ENCODE measurements at places on chromosomes 11 and 22. TPM values are rescaled to one million over a fixed set of nuclear protein-coding genes. Genes with fewer than 3 reads are reported as not detected.
A peak's percentile ranks its signal among the peaks of the same experiment; 100 is the strongest.

DNA sequence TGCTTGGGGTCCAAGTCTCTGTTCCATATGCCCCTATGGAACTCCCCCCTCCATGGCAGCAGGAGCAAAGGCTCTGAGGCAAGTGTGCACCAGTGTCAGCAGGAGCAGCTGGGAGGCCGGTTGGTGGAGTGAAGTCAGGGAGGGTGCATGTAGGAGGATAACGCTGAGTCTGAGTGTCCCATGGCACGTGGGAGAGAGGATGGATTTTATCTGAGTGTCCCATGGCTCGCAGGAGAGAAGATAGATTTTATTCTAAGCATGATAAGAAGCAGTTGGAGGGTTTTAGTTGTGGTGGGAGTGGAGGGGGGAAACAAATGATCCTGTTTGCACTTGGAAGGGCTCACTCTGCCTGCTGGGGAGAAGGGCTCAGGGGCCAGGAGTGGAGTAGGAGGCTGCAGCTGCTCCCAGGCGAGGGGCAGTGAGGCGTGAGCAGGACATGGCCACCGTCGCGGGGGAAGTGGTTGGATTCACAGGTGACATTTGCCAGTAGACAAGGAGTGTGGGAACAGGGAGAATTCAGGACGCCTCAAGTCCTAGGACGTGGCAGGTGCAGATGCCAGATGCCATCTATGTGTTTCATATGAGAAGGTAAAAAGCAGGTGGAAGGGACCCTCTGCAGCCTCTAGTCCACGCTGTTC, 33.6 kb upstream of the PARVG start:
- no peak for DNase-seq
- no peaks in the 10 kb centered on the region for H3K36me3 ChIP-seq
- H3K27ac ChIP-seq = no peak overlapping the region
- no peaks in the 10 kb centered on the region for H3K27me3 ChIP-seq
- no peaks in the 10 kb centered on the region for H3K4me1 ChIP-seq

DNA sequence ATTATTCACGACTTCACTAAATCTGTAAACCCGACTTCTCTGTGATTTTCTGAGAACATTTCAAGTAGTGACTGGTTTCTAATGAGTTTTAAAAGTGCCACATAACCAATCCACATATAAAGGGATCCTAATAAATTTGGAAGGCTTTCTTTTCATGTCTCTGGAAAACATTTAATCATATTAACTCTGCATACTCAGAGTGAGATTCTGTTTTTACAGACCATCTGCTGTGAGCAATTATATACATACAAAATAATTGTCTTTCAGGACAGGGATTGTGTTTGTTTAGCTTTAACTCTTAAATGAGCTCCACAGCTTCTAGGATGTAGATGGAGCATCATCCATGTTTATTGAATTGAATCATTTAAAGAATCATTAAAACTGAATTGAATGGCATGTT, 65.1 kb downstream of the PRMT3 start:
- H3K4me3 ChIP-seq = no peak overlapping the region
- no peak overlapping the region for H3K27ac ChIP-seq
- H3K36me3 ChIP-seq = no peaks in the 10 kb centered on the region
- no peak for DNase-seq

DNA sequence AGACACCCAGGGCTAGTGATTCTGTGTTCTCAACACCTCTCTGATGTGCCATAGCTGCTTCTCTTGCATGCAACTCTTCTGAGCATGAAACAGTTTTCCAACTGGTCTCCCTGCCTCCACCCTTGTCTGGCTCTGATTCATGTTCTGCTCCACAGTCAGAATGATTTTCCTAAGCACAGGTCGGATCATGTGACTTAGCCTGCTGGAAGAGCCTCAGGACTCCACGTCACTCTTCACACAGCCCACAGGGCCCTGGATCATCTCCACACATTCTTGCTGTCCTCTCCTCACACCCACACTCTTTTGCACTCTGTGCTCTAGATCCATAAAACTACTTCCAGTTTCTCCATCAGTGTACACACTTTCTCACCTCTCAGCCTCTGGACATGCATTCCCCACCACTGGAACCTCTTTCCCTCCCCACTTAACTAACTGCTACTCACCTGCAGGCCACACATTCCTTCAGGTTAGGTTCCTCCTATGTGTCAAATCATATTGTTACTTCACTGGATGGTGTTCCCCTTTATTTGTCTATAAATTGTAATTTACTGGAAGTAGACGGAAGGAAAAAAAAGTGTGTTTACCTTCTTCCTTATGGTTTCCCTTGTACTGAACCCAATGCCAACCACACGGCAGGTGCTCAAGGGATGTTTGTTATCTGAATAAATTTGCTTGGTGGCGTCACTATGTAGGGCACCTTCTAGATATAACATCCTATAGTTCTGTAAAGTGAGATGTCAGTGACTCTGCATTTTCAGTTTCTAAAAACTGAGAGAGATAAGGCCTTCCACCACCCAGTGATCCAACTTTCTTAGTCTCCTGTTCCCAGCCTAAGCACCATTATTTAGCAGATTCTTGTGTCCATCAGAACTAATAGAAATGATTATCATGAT, 133.7 kb downstream of the ETS1 start:
- no peaks in the 10 kb centered on the region for H3K27me3 ChIP-seq

DNA sequence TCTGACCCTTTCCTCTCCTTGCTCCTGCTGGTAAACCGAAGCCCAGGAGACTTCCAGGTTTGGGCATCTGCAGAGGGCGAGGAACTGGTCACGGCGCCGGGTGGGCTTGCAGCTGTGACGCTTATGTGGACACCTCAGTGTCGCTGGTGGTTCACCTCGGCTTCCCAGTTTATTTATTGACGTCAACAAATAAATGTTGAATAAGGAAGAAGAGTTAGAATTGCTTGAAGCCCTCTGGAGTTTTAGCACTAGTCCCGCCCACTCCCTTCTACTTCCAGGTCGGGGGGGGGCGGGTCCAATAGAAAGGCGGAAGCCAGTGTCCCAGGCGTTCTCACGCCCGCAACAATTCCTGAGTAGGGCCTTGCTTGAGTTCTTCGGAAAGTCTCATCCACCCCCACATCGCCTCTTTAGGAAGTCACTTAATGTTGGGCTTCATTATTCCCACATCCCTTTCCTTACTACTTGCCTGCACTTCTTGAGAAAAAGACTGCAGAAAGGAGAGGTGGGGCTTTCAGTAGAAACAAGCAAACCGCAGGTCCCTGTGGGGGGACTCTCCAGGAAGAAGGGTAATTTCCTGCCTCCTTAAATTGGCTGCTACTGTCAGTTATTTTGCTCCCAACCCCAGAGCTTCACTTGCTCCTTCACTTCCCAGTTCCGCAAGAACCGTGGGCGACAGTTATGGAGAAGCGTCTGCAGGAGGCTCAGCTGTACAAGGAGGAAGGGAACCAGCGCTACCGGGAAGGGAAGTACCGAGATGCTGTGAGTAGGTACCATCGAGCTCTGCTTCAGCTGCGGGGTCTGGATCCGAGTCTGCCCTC, at the start of gene TTC9C:
TSS of gene TTC9C (plus strand) at position 316 of the 818 bp plus-strand sequence. CDS start at position 679, 363 bp downstream.
- H3K4me1 ChIP-seq = peaks cover 5% of the 10 kb centered on the region
- peak within 1 kb of the TSS; percentile 92 for H3K27ac ChIP-seq
- peaks cover 20% of the 10 kb centered on the region for H3K36me3 ChIP-seq
- H3K27me3 ChIP-seq = no peaks in the 10 kb centered on the region

DNA sequence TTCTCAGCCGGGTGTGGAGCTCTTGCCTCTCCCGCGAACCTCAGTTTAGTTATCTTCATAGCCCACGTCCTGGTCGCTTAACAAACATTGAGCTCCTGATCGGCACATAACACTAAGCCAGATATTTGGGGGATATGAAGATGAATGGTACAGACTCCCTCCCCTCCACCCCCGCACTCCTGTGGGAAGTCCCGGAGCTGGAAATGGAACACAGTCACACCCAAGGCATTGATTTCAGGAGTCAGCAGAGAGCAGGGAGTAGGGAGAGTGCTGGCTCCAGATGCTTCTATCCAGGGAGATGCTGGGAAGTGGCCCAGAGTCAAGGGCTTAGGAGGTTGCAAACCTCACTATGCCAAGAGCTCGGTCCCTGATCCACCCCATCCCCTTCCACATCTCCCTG, 26.1 kb upstream of the CABP7 start:
- H3K27me3 ChIP-seq = no peaks in the 10 kb centered on the region
- H3K4me1 ChIP-seq = no peaks in the 10 kb centered on the region
- H3K27ac ChIP-seq = no peak overlapping the region

DNA sequence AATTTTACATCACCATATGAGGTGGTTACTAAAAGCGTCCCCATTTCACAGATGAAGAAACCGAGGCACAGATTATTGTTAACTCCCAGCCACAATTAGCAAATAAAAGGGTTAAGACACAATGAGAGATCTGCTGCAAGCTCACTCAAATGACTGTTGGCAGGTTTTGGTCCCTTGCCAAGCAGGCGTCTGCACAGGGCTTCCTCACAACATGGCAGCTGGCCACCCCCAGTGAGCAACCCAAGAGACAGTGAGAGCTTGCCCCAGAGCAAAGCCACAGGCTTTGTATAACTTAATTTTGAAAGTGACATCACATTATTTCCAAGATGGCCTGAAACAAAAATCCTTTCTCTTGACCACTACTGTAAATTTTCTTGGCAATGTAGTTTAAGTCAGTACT, 217.6 kb downstream of the NTM start:
- H3K36me3 ChIP-seq = no peaks in the 10 kb centered on the region
- no peaks in the 10 kb centered on the region for H3K4me1 ChIP-seq
- no peak overlapping the region for H3K27ac ChIP-seq
- no peaks in the 10 kb centered on the region for H3K27me3 ChIP-seq
- no peak overlapping the region for H3K4me3 ChIP-seq

Gene LGALS12
- not detected for total RNA-seq

Gene ARHGEF17
- 193 TPM for total RNA-seq

Gene NRIP3
- 7.7 TPM for total RNA-seq

DNA sequence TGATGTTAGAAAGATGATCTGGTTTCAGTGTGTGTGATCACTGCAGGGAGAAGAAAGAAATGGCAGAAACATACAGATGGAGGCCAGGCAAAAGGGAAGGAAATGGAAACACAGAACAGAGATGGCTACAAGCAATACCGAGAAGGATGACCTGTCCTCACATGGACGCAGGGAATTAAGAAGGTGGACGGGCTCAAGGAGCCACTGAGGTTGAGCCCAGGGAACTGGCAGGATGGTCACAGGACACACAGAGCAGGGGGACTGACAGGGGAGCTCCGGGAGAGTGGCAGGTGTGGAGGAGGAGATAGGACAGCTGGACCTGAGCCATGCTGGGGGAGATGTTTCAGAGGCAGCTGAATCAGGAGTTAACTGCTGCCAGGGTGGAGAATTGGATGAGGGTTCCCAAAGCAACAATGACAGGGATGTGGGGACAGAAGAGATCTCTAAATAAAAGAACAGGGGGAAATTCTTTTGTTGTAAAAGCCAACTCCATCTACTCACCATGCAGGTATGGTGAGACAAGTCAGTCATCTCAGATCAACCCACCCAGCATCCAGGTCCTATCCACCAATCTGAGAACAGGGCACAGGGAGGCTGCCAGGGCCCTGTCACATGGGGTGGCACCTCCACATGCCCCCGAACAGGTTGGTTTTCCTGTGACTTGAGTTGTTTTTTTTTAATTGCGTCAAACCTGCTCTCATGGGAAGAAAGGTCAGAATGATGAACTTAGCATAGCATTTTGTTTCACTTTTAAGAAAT, 26.3 kb downstream of the KLHL22 start:
- DNase-seq = no peak
- H3K27ac ChIP-seq = no peak overlapping the region
- H3K4me3 ChIP-seq = no peak overlapping the region
- H3K36me3 ChIP-seq = peaks cover 42% of the 10 kb centered on the region
- H3K4me1 ChIP-seq = no peaks in the 10 kb centered on the region

Gene RIBC2
- total RNA-seq = not detected

GRCh38 chr11:60988658-60989057, 17.2 kb downstream of the CD6 start:
- no peak overlapping the region for H3K4me3 ChIP-seq
- H3K27ac ChIP-seq = no peak overlapping the region

GRCh38 chr11:35057926-35058668, 80.9 kb upstream of the CD44 start:
- no peaks in the 10 kb centered on the region for H3K36me3 ChIP-seq
- DNase-seq = no peak
- H3K4me1 ChIP-seq = no peaks in the 10 kb centered on the region
- no peak overlapping the region for H3K4me3 ChIP-seq
- H3K27ac ChIP-seq = no peak overlapping the region

Gene BUD13
- total RNA-seq = 23.9 TPM

DNA sequence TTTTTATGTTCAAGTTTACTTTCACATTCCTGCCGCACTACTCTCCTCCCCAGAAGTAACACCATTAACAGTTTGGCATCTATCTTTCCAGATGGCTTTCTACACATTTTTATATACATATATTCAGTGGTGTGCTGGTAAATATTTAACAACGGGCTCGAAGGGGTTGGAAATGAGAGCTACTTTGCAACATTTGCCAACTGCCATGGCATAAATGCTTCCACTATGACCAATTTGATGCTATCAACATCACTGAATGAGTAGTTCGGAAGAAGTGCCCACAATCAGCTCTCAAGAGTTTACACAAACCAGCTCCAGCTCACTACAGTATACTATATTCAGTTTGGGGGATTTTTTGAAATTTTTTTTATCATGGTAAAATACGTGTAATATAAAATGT, 55.2 kb downstream of the RELT start:
- no peaks in the 10 kb centered on the region for H3K27me3 ChIP-seq
- H3K27ac ChIP-seq = no peak overlapping the region
- no peaks in the 10 kb centered on the region for H3K36me3 ChIP-seq
- peaks cover 6% of the 10 kb centered on the region for H3K4me1 ChIP-seq
- no peak for DNase-seq

- H3K4me3 ChIP-seq = no peak overlapping the region
- H3K27ac ChIP-seq = no peak overlapping the region
- no peaks in the 10 kb centered on the region for H3K27me3 ChIP-seq
- H3K36me3 ChIP-seq = no peaks in the 10 kb centered on the region
These were observed 547.9 kb downstream of the BUD13 start for GRCh38 chr11:116224889-116225200.

Gene RAG2
- total RNA-seq = not detected

Gene PAMR1
- total RNA-seq = 4.6 TPM

GRCh38 chr22:37337204-37337943, 55.1 kb downstream of the CYTH4 start:
- H3K4me1 ChIP-seq = no peaks in the 10 kb centered on the region
- no peak overlapping the region for H3K27ac ChIP-seq
- no peak for DNase-seq
- H3K4me3 ChIP-seq = no peak overlapping the region
- H3K27me3 ChIP-seq = peaks cover 14% of the 10 kb centered on the region

Gene CNGA4
- not detected for total RNA-seq

Gene SAA4
- not detected for total RNA-seq

- no peak for DNase-seq
- peak within 1 kb of the TSS; percentile 99 for H3K27ac ChIP-seq
- peaks cover 28% of the 10 kb centered on the region for H3K4me1 ChIP-seq
These were observed at the start of gene EHBP1L1 for GRCh38 chr11:65575568-65576231. TSS of gene EHBP1L1 (plus strand) at chr11:65576053. CDS start at chr11:65576303, 250 bp downstream.

GRCh38 chr11:47532597-47533213, 20.2 kb downstream of the CELF1 start:
- no peaks in the 10 kb centered on the region for H3K27me3 ChIP-seq
- peak overlapping the region; percentile 64 for H3K27ac ChIP-seq
- H3K36me3 ChIP-seq = no peaks in the 10 kb centered on the region
- no peak overlapping the region for H3K4me3 ChIP-seq

- H3K4me3 ChIP-seq = no peak overlapping the region
- DNase-seq = no peak
- H3K36me3 ChIP-seq = no peaks in the 10 kb centered on the region
- no peak overlapping the region for H3K27ac ChIP-seq
These were observed 51.4 kb upstream of the NECTIN1 start for GRCh38 chr11:119780222-119780953.

Gene JHY
- total RNA-seq = 1.3 TPM

Gene SLC22A9
- not detected for total RNA-seq

- H3K4me1 ChIP-seq = peaks cover 27% of the 10 kb centered on the region
- peak; percentile 73 for DNase-seq
- no peaks in the 10 kb centered on the region for H3K36me3 ChIP-seq
- H3K27ac ChIP-seq = peak overlapping the region; percentile 86
These were observed 516 bp downstream of the VPS26B start for GRCh38 chr11:134224710-134225664.

Gene MRGPRX4
- total RNA-seq = not detected
